ENCODE measurements at places on chromosomes 13 and 19.

DNA sequence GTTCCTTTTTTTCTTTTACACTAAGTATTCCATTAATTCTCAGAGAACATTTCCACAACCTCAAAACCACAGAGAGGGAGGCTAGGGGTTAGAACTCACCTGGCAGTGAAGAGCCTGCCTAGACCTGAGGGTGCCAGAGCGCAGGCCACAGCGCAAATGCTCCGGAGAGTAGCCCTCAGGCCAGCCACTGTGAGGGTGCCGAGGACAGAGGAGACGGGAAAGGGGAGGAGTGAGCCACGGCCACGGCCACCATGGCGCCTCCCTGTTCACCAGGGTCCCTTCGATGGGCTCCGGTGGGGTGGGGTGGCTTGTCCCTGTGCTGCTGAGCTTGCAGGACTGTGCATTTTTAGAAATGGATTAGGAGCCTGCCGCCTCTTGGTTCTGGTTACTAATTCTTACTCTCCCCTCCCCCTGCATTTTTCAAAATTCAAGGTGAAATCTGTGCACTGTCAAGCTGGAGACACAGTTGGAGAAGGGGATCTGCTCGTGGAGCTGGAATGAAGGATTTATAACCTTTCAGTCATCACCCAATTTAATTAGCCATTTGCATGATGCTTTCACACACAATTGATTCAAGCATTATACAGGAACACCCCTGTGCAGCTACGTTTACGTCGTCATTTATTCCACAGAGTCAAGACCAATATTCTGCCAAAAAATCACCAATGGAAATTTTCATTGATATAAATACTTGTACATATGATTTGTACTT lies 58.8 kb downstream of the GGACT start:
- DNase-seq: no peak

DNA sequence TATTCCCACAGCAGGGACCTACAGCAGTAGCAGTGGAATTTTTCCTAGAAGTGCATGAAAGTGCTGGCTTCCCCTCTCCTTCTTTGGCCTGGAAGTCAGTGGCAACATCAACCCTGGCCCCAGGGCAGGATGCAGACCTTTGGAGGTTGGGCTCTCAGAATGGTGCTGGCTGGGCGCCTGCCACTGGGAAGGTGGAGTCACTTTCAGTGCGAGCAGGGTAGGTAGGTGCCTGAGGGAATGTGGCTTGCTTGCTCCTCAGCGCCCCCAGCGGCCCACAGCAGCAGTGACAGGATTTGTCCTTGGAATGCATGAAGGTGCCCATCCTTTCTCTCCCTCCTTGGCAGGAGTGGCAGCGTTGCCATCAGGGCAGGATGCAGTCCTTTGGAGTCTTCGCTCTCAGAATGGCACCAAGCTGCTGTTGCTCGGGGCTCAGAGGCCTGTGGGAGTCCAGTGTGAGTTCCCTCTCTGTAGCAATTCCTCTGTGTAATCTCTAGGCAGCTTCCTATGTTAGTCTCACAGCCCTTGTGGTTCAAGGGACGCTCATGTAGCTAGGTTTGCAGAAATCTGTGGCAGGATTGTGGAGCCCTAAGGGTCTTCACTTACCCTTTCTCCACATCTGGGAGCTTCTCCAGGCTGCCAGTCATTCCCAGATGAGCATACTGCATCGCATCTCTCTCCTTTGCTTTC lies 354.4 kb upstream of the DACH1 start:
- DNase-seq: no peak

- DNase-seq: no peak
These were observed 1.6 kb downstream of the REEP6 start for GRCh38 chr19:1492474-1493006.

GRCh38 chr19:56098731-56099568 lies 22.1 kb downstream of the ZNF787 start:
- no peak for DNase-seq

- no peak for DNase-seq
These were observed 1.3 kb upstream of the SPIB start for GRCh38 chr19:50417111-50418081.

DNA sequence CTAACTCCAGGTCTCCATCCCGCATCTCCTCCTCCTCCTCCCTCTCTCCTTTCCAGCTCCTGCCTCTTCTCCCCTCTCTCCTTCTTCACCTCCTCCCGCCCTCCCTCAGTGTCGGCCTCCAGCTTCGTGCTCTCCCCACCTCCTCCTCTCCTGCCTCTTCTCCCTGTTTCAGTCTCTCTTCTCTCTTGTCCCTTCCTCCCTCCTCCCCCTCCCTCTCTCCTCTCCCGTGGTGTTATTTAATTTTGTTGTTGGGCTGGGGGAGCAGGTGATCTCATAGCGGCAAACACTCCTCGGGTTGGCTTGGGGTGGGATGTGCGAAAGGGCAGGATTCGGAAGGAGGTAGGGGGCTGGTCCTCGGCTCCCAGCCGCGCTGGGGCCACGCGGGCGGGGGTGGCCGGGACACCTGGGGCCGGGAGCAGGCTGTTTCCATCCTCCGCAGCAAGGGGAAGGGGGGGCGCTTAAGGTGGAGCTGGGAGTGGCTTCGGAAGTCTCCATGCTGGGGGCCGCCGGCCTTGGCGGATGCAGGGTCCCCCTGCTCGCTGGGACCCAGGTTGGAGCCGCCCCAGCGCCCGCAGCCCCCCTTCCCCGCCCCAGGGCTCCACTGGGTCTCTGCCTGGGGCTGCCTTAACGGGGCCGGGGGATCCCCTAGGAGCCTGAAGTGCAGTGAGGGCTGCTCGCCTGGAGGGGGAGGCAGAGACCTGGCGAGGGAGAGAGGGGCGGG lies at the start of gene CA11:
Gene CA11, minus strand, starts transcription at position 187 of the 721 bp plus-strand sequence. CDS start 555 bp downstream, outside the sequence.
- DNase-seq: peak; percentile 84

GRCh38 chr13:101144808-101145419 lies 271.4 kb downstream of the NALCN start:
- no peak for DNase-seq

- DNase-seq: no peak
These were observed 13.5 kb upstream of the KCNN1 start for GRCh38 chr19:17953316-17953801.

DNA sequence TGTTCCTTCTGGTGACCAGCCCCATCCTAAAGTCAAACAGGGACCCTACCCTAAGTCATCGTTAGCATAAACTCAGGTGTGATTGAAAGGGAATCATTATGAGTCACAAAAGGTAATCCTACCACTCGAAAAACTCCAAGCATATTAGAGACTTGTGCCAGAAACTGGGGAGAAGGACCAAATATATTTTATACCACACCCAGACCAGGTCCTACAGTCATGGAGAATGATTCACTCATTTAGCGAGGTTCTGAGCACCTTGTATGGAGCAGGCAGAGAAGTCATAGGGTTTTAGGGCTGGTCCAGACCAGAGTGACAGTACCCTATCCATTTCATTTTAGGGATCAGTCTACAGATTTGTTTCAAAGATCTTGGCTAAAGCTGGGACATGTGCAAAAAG lies 149.5 kb downstream of the SLC7A1 start:
- no peak for DNase-seq

- DNase-seq: no peak
These were observed 208.5 kb downstream of the TSHZ3 start for GRCh38 chr19:31140717-31141116.

GRCh38 chr19:44909775-44910174 lies 4.2 kb downstream of the APOE start:
- no peak for DNase-seq

DNA sequence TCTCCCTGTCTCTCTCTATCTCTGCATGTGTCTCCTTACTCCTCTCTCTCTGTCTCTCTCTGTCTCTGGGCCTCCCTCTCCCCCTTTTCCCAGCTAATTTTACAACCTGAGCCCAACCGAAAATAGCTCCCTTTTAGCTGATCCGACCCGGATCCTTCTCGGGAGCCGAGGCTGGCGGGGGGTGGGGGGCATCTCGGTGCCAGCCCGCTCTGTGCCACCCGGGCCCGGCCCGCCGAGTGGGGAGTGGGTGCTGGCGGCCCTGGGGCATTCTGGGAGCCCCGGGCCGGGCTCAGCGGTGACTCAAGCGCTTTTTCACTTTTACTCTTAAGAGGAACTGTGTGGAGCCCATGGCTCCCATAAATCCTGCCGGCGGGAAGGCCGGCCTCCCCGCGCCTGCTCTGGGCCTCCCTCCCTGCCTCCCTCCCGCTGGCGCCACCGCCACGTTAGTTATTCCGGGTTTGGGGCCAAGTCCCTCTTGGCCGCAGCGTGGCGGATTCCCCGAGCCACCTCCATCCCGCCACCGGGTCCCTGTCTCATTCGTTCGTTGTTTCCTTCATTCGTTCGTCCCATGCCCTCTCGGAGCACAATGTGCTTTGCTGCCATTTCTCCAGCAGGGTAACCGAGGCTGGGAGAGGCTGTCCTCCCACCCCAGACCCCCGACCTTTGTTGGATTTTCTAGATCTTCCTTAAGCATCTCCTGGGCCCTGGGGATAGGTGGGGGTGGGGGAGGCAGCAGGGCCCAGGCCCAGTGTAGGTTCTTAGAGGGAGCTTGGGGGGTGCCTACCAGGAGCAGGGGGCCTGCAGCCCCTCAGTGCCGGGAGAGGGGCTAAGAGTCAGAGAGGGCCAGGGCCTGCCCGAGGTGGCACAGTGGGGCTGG lies 3.2 kb downstream of the NFIC start:
- DNase-seq: no peak

- DNase-seq: no peak
These were observed 154.2 kb upstream of the MAB21L1 start for GRCh38 chr13:35630551-35631275.

DNA sequence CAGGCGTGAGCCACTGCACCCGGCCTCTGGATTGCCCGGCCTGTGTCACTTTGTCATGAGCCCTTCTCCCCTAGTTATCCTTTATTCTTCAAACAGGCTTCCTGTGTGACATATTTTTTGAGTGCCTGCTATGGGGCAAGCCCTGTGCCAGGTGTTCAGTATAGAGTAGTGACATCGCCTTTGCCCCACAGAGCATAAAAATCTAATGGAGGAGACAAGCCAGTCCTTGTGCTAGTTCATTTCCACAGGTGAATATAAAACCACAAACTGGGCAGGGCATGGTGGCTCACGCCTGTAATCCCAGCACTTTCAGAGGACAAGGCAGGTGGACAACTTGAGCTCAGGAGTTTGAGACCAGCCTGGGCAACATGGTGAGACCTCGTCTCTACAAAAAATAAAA lies 43.2 kb downstream of the BBC3 start:
- DNase-seq: no peak

DNA sequence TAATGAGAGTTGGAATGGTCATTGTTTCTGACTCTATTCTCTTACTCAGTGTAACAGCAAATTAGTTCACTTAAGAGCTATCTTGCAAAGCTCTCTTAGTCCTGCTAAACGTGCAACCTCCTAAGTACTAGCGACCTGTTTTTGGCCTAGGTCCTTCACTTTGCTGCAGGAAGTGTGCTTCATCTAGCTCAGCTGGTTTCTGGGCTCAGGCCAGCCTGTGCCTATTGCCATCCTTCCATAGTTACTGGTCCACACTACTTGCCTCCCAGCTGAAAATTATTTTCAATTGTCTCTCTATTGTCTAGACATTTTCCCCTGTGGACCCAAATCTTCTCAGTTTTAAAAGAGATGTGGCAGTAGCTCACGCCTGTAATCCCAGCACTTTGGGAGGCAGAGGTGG lies 561.3 kb downstream of the FGF9 start:
- DNase-seq: no peak

DNA sequence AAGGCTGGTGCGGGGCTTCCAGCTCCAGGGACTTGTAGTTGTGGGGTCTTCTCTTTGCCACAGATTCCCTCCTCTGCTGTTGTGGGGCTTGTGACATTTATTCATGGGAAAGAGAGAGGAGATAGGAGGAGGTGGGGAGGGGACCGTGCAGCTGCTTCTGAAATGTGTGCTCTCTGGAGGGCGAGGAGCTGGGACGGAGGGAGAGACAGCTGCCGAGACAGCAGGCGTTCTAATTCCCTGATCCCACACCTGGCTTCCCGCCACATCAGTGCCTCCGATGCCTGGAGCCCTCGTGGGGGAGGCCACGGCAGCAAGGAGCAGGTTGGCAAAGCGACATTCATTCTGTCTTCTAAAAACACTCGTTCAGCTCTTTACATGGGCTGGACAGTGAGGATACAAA lies 164.4 kb downstream of the USP12 start:
- no peak for DNase-seq

DNA sequence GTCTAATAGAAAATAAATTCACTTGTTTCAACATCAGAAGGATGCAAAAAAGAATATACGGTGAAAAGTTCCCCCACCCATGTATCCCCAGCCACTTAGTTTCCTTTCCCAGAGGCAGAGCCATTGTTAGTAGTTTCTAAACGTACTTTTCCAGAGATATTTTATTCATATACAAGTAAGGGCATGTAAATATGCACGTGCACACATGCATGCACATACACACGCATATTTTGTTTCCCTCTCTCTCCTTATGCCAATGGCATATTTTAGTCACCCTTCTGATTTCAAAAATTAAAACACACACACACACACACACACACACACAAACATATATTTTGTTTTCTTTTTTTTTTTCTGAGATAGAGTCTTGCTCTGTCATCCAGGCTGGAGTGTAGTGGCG lies 147.4 kb downstream of the PDS5B start:
- no peak for DNase-seq

GRCh38 chr13:98503175-98504028 lies 73.5 kb downstream of the STK24 start:
- no peak for DNase-seq

- no peak for DNase-seq
These were observed 23.0 kb downstream of the PIN1 start for GRCh38 chr19:9857920-9858746.

- no peak for DNase-seq
These were observed 216.5 kb downstream of the EFNB2 start for GRCh38 chr13:106318941-106319411.

- DNase-seq: no peak
These were observed 2.4 kb downstream of the DZIP1 start for GRCh38 chr13:95642028-95642621.

DNA sequence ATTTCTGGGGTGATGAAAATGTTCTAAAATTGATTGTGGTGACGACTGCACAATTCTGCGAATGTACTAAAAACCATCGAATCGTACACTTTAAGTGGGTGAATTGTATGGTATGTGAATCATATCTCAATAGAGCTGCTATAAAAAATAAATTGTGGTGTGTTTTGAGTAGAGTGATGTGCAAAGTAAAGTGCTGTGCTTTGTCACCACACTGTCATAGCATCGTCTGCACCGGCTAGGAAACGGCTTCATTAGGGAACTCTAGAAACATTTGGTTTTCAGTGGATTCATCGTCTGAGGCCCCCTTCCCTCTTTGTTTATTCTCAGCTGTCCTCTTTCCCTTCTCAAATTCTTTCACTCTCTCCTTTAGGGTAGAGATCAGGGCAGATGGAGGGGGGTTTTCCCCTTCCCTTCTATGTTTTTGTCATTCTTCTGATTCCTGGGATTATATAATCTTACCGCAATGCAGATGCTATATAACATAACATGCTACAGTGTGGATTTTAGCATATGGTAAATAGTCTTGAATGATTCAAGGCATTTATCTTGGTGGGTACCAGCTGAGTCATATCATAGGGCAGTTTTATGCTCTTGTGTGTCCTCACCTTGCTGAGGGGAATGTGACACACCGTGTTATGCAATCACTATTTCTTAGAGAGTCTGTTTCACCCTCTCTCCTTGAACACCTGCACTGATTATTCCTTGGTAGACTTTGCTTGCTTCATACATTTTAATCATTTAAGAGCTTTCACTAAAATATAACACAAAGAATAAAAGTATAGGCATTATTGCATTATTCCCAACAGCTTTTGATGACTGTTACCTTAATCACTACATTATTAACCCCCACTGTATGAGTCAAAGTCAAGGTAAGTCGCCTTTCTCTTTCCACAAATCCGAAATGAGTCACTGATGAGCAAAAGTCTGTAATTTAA lies 239.4 kb downstream of the DCLK1 start:
- DNase-seq: no peak

GRCh38 chr13:32001154-32001768 lies 30.3 kb upstream of the FRY start:
- no peak for DNase-seq

- DNase-seq: no peak
These were observed 61.4 kb downstream of the RNASEH2B start for GRCh38 chr13:50970956-50971355.

All from amygdala (tissue), 56 donors.